ENCODE measurements at places on chromosomes 12 and 14. TPM values are rescaled to one million over a fixed set of nuclear protein-coding genes. Genes with fewer than 3 reads are reported as not detected.

The LAG3 gene
- 0.82 TPM for total RNA-seq

The KLHL33 gene
- total RNA-seq = 0.25 TPM

The PRKD1 gene
- total RNA-seq = 17.2 TPM

The MYF6 gene
- not detected for total RNA-seq

The ZNF891 gene
- total RNA-seq = 1.3 TPM

The SLC7A8 gene
- total RNA-seq = 54.4 TPM

The CLEC1B gene
- total RNA-seq = not detected

GRCh38 chr14:69287098-69288010 lies 27.4 kb downstream of the GALNT16 start:
- H3K36me3 ChIP-seq = no peaks in the 10 kb centered on the region
- H3K4me1 ChIP-seq = peaks cover 6% of the 10 kb centered on the region
- DNase-seq = no peak
- H3K4me3 ChIP-seq = no peak overlapping the region
- no peaks in the 10 kb centered on the region for H3K27me3 ChIP-seq

- no peaks in the 10 kb centered on the region for H3K27me3 ChIP-seq
- no peak for DNase-seq
Observed at GRCh38 chr12:55974308-55974730, 441 bp downstream of the RAB5B start.

- H3K36me3 ChIP-seq = no peaks in the 10 kb centered on the region
- H3K4me1 ChIP-seq = peaks cover 3% of the 10 kb centered on the region
- DNase-seq = no peak
Observed at GRCh38 chr12:2336409-2336829, 283.6 kb downstream of the CACNA1C start.

DNA sequence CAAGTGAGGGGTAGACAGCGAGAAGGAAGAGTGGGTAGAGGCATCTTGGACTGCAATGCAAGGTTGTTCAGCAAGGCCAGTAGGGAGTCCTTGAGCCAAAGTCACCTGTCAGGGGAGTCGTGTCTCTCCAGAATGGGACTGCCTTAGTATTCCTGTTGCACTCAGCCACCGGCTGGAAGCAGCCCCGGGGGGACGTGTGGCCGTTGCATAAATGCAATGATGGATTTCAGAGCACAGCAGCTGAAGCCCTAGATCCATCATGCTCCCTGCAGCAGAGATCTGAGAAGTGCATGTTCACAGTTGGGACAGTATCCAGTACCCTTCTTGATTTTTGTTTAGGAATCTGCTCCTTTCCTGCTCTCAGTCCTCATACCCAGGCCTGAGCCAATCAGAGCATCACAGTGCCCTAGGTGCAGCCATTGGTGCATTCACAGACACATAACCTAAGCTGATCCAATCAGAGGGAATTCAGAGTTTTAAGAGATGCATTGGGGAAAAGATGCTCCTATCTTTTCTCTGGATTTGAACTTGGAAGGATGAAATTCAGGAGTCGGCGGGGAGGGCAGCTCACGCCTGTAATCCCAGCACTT lies 62.9 kb downstream of the HSPB8 start:
- H3K27me3 ChIP-seq = no peaks in the 10 kb centered on the region
- H3K4me1 ChIP-seq = no peaks in the 10 kb centered on the region
- H3K27ac ChIP-seq = no peak overlapping the region
- H3K4me3 ChIP-seq = no peak overlapping the region
- DNase-seq = no peak
- no peaks in the 10 kb centered on the region for H3K36me3 ChIP-seq

DNA sequence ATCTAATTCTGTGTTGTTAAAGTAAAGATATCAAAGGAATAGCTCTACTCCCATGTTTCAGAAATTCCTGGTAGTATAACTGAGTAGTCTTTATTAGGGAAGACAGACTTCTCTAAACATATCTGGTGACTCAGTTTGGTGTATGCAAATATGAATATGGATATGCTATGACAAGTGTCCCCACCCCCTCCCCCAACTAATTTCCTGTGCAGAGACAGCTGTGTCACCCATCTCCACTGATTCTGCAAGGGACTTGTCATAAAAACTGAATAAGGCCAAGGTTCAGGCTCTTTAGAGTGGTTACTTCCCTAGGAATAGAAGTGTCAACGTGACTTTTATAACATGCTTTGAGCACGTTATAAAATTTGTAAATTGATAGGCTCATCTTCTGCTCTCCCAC lies 429.1 kb downstream of the DAD1 start:
- H3K27me3 ChIP-seq = no peaks in the 10 kb centered on the region
- no peaks in the 10 kb centered on the region for H3K4me1 ChIP-seq

DNA sequence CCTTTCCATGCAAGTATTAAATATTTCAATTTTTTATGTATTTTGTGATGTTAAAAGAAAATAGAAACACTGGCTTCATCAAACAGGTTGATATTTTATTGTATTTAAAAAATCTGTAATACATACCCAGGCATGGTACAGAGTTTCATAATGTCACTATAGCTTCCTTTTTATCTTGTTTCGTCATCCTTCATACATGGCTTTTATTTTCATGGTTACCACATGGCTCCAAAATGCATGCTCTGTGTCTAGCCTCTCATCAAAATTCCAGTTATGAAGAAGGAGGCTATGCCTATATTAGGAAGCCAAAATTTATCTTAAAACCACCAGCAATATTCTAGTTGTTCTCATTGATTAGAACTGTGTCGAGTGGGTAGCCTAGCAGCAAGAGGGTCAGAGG lies 464.8 kb downstream of the BTG1 start:
- DNase-seq = no peak
- H3K4me3 ChIP-seq = no peak overlapping the region
- no peak overlapping the region for H3K27ac ChIP-seq
- no peaks in the 10 kb centered on the region for H3K4me1 ChIP-seq
- no peaks in the 10 kb centered on the region for H3K36me3 ChIP-seq
- H3K27me3 ChIP-seq = no peaks in the 10 kb centered on the region

GRCh38 chr12:3261782-3262359 lies 184.7 kb downstream of the TSPAN9 start:
- peak overlapping the region; percentile 20 for H3K27ac ChIP-seq
- H3K4me3 ChIP-seq = no peak overlapping the region
- H3K36me3 ChIP-seq = no peaks in the 10 kb centered on the region
- H3K27me3 ChIP-seq = no peaks in the 10 kb centered on the region
- DNase-seq = peak; percentile 57

DNA sequence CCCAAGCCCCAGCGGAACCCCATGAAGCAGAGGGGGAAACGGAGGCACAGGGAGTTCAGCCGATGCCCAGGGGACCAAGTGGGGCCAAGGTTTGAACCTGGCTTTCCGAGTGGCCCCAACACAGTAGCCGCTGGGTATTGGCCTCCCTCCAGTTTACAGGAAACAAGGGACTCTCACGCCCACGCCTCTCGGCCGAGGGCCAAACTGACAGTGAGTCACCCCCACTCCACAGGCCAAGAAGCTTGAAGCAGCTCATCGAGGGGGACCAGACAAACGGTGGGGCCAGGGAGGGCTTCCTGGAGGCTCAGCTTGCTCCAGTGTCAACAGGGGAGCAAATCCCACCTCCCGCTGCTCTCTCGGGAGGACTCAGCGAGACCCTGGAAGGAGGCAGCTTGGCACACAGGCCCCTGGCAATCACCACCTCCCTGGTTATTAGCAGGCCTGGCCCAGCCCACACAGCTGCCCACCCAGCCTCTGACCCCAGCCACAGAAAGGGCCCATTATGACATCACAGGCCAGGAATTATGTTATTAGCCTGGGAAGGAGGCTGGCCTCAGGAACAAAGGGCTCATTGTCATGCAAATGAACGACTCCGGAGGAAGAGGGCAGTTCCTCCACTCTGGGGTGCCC lies 54.6 kb downstream of the NCOR2 start:
- no peaks in the 10 kb centered on the region for H3K27me3 ChIP-seq
- peaks cover 63% of the 10 kb centered on the region for H3K4me1 ChIP-seq
- H3K27ac ChIP-seq = peak overlapping the region; percentile 47
- no peak overlapping the region for H3K4me3 ChIP-seq

DNA sequence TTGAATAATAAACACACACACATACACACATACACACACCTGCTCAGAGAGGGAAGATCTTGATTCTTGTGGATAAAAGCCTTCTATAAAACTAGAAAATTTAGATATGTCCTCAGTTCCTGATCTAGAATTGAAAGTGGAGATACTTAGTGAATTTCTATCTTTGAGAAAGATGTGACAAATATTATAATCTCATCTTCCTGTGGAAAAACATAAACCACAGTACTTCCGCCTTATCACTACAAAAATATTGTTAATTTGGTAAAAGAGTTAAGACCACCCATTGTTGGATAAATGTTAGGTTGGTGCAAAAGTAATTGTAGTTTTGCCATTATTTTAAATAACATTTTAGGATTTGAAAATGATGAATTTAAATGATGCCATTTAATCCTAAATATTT lies at the start of gene KLRK1:
Gene KLRK1 (minus strand): TSS at position 138 of the 400 bp plus-strand sequence. CDS start 1,231 bp downstream, outside the sequence.
- no peaks in the 10 kb centered on the region for H3K27me3 ChIP-seq
- H3K4me3 ChIP-seq = no peak within 1 kb of the TSS
- no peak for DNase-seq
- no peaks in the 10 kb centered on the region for H3K36me3 ChIP-seq

GRCh38 chr12:10339053-10339840 lies 31.6 kb downstream of the KLRD1 start:
- no peaks in the 10 kb centered on the region for H3K4me1 ChIP-seq
- H3K27me3 ChIP-seq = no peaks in the 10 kb centered on the region
- DNase-seq = no peak
- no peak overlapping the region for H3K27ac ChIP-seq

DNA sequence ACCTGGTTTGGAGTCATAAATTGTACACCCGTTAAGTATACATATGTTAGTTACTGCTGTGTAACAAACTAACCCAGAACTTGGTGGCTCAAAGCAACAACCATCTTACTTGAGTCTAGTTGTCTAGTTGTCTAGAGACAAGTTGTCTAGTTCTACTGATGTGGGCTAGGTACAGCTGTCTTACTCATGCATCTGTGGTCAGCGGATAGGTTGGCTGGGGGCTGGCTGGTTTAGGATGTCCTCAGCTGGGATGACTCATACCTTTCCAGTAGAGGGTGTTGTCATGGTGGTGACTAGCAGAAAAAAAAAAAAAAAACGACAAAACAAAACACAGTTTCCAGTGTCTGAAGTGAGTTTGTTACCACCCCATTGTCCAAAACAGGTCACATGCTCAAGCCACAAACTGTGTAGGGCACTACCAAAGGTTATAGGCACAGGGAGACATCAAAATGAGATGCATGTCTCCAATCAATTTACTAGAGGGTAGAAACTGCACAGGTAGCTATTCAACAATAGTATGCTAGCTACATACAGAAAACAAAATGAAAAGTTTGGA lies 680.3 kb downstream of the MED13L start:
- H3K4me1 ChIP-seq = no peaks in the 10 kb centered on the region
- no peaks in the 10 kb centered on the region for H3K36me3 ChIP-seq
- H3K27me3 ChIP-seq = no peaks in the 10 kb centered on the region
- no peak overlapping the region for H3K27ac ChIP-seq
- H3K4me3 ChIP-seq = no peak overlapping the region
- no peak for DNase-seq

- H3K27ac ChIP-seq = no peak overlapping the region
- no peaks in the 10 kb centered on the region for H3K36me3 ChIP-seq
- H3K27me3 ChIP-seq = no peaks in the 10 kb centered on the region
- no peaks in the 10 kb centered on the region for H3K4me1 ChIP-seq
- H3K4me3 ChIP-seq = no peak overlapping the region
Observed at GRCh38 chr14:69170839-69171238, 17.9 kb upstream of the DCAF5 start.
